ENCODE measurements at places on chromosomes 16 and 17.

DNA sequence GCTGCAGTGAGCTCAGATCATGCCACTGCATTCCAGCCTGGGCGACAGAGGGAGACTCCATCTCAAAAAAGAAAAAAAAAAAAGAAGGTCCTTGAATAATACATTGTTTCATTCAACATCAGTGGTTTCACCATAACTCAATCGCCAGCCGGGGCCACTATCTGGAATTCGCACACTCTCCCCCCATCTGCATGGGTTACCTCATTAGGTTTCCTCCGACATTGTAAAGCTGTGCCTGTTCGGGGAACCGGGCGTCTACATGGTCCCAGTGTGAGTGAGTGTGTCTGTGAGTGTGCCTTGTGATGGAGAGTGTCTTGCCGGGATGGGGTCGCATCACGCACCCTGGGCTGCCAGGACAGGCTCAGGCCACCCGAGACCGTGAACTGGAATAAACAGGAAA lies 16.6 kb upstream of the RBBP6 start:
- no peak for DNase-seq

- no peak for DNase-seq
Observed at GRCh38 chr16:77896415-77897128, 108.2 kb downstream of the VAT1L start.

GRCh38 chr17:55436224-55437158 lies 14.9 kb upstream of the MMD start:
- DNase-seq: peak; percentile 66

- DNase-seq: no peak
Observed at GRCh38 chr17:47969930-47970724, 786 bp upstream of the CDK5RAP3 start.

DNA sequence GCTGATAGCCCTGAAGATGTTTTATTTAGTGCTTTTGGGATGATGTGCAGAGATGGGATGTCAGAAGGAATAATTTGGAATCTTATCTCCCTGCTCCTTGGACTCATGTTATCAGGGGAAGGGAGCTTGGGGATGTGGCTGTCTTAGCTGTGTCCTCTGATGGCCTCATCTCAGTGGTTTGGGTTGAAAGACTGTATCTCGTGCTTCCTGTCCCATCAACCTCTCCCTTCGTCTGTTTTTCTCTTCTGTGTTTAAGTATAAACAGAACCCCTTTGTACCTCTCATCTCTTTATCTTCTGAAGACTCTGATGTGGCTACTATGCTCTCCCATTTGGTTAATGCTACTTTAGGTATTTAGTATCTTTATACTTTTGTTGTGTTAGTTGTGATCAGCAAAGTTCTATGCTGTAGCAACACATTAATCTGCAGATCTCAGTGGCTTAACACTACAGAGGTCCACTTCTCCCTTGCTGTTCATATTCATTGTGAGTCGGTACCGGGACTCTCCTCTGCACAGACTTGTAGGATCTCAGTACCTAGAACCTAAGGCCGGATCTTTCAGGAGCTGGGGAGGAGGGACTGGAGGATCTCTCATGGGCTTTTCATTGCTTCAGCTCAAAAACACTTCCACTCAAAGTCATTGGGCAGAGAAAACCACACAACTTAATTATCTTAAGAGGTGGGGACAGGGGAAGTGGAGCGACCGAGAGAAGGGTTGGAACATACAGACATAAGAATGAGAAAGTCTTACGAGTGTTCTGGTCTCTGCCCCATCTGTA lies 28.8 kb downstream of the PRKCA start:
- DNase-seq: no peak

- peak; percentile 97 for DNase-seq
Observed at GRCh38 chr16:88907768-88908167, 41.3 kb upstream of the PABPN1L start.

DNA sequence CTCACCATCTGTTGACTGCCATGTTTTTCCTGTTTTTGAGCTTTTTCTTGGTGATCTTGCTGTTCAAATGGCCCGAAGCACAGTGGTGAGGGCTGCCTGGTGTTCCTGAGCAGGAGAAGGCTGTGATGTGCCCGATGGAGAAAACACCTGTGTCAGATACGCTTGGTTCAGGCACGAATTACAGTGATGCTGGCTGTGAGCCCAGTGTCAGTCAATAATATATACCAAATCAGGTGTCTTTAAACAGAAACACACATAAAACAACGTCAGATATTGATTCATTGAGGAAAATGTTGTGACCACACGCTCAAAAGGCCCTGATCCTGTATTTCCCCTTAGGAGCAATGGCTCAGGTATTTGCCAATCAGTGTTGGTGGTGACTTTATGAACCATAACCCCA lies 111.7 kb downstream of the SDR42E1 start:
- no peak for DNase-seq

GRCh38 chr16:27109666-27110523 lies 43.2 kb downstream of the C16orf82 start:
- peak; percentile 53 for DNase-seq

DNA sequence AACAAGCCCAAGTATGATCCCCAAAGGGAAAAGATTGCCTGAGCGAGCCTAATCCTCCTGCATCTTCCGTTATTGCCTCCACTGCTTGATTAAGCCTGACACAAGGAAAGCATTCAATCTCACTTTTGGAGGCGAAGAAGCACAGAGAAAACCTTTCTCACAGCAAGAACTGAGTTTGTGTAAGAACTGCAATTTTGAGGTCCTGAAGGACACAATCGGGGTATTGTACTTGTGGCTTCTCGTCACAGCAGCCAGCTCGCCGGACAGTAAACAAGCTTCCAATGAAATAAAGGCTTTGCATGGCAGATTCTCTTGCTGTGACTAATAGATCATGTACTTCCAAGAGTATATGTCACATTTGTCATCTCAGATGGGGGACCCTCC lies 18.7 kb upstream of the FOXF1 start:
- no peak for DNase-seq

- DNase-seq: no peak
Observed at GRCh38 chr17:63932721-63933120, 590 bp upstream of the CD79B start.

DNA sequence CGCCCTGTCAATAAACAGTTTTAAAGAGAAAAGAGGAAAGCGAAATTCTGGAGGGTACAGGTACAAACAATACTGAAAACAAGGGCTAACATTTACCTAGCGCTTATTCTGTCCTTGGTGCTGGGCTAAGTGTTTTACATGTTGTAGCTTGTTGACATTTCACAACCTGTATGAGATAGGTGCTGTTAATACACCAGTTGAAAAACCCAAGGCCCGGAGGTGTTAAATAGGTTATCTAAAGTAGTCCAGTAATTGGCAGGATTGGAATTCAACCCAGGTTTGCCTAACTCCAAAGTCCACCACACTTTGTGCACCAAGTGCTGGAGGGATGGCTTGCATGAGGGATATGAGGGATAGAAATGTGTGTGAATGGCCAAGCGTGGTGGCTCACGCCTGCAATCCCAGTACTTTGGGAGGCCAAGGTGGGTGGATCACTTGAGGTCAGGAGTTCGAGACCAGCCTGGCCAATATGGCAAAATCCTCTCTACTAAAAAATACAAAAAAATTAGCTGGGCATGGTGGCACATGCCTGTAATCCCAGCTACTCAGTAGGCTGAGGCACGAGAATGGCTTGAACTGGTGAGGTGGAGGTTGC lies 2.9 kb downstream of the ATP6V0D1 start:
- no peak for DNase-seq

DNA sequence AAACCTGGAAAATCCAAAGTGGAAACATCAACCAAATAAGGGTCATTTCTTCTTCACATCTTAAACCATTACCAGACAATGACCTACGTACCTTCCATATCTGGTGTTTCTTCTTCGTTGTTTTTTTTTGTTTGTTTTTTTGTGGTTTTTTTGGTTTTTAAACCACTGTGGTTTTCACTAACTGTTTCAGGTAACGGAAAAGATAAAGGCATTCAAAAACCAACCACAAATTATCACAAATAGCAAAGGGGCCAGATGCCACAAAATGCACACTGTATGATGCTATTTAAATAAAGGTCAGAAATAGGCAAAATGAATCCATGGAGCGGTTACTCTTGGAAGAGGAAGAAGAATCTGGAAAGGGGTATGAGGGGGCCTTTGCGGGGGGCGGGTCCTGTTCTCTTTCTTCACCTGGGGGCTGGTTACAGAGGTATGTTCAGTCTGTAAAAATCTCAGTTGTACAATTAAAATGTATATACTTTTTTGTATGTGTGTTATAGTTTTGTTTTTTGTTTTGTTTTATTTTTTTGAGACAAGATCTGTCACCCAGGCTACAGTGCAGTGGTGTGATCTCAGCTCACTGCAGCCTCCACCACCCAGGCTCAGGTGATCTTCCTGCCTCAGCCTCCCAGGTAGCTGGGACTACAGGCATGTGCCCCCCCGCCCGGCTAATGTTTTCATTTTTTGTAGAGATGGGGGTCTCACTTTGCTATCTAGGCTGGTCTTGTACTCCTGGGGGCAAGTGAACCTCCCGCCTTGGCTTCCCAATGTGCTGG lies 29.6 kb downstream of the LITAF start:
- no peak for DNase-seq

GRCh38 chr17:44086364-44087311 lies 16.1 kb downstream of the G6PC3 start:
- peak; percentile 88 for DNase-seq

DNA sequence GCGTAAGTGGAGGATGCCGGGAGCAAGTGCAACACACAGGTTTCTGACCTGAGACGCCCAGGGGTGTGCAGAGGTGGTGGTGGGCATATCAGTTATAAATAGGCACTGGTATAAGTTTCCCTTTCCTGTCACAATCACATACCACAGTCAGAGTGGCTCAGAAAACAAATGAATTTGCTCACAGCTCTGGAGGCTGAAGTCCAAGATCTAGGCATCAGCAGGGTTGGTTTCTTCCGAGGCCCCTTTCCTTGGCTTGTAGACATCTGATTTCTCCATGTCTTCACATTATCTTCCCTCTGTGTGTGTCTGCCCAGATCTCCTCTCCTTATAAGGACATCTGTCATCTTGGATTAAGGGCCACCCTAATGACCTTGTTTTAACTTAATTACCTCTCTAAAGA lies 250.5 kb upstream of the TNRC6C start:
- DNase-seq: no peak

GRCh38 chr16:24689128-24689527 lies 40.3 kb upstream of the TNRC6A start:
- DNase-seq: no peak

DNA sequence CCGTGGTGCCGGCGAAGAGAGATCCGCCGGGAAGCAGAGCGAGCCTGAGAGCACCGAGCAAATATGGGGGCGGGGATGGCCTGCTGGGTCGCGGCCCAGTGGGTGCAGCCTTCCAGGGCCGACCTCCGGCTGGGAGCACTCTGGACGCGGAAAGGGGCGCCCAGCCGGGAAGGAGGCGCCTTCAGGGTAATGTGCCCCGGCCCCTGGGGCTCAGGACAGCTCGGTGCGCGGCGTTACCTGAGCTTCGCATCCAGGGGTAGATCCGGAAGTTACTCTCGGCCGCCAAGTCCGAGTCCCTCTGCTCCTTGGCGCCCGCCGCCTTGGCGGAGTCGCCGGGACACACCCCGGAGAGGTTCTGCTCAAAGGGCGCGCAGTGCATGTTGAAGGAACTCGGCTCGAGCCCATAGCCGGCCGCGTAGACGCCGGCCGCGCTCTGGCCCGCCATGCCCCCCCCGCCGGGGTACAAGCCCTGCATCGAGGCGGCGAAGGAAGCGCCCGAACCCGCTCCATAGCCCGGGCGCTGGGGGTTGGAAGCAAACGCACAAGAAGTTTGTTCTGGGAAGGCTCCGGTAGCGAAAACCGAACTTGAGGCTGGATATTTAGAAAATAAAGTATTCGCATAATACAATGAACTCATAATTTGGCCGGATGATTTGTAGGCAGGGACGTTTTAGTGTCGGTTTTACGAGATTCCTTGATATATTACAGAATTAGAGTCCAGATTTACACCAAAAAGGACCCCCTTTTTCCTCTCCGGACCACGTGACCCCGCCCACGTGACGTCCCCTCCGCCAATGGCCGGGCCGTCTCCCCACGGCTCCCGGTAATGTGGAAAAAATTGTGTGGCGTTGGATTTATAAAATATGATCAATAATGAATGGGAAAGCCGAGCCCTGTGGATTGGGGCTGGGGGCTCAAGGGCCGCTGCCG lies at the start of gene HOXB7:
Gene HOXB7, minus strand, starts transcription at position 736 of the 930 bp plus-strand sequence. Its CDS starts 99 bp downstream, at position 637.
- DNase-seq: no peak

GRCh38 chr17:68305142-68305541 lies 13.8 kb downstream of the ARSG start:
- DNase-seq: no peak

DNA sequence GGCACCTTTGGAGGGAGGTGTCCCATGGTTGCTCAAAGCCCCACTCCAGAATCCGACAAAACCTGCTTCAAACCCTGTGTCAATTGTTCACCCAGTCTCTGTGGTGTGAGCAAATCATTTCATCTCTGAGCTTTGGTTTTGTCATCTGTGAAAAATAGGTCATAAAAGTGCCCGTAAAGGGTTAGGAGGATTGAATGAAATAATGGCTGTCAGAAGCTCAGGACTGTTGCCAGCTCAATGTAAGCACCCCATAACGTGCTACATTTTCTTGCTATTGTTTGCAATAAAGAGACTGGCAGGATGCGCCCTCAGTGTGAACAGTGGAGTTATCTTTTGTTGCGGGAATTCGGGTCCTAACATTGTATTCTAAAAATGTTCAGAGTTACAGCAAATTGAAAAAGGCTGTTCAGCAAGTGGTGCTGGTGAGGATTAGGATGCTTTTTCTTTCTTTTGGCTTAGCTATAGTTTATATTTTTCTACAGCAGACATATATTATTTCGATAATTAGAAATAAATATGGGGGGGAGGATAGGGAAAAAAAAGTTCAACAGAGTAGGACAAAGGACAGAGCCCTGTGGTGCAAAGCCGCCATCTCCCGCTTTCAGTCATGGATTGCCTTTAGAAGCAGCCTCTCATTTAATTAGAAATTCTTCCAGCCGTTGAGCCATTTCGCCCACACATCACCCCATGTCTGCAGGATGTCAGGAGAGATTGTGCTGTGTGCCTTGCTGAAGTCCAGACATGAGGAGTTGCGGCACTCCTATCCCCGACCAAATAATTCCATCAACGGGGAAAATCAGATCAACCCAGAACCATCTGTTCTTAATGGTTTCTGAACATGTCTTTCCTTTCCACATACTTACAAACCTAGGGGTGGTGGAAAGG lies 20.9 kb upstream of the PYY start:
- no peak for DNase-seq

GRCh38 chr16:10978871-10979446 lies 34.6 kb downstream of the CLEC16A start:
- DNase-seq: no peak
